NCI-H2171 treated with DMSO at 0.1 percent for 48 hours (cell line): ENCODE measurements at places on chromosomes 3 and 15.

DNA sequence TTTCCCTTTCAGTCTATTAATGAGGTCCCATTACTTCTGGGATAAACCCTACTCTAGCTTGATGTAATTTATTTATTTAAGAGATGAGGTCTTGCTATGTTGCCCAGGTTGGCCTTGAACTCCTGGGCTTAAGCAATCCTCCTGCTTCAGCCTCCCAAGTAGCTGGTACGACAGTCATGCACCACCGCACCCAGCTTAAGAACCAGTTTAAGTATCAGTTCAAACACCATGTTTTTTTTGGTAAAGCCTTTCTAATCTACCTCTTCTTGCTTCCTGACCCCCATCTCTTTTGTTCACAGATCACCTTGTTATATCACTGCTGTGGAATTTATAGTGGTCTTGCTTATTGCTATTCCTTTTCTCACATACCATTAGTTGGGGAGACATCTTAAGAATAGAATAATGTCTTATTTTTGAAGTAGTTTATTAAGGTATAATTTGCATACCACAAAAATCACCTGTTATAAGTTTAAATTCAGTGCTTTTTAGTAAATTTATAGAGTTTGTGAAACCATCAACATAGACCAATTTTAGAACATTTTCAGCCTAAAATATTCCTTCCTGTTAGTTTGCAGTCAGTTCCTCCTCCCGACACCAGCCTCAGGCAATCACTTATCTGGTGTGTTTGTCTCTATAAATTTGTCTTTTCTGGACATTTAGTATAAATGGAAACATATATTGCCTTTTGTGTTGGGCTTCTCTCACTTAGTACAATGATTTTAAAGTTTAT lies 257.9 kb downstream of the PDCD6IP start:
- DNase-seq, result no peak

DNA sequence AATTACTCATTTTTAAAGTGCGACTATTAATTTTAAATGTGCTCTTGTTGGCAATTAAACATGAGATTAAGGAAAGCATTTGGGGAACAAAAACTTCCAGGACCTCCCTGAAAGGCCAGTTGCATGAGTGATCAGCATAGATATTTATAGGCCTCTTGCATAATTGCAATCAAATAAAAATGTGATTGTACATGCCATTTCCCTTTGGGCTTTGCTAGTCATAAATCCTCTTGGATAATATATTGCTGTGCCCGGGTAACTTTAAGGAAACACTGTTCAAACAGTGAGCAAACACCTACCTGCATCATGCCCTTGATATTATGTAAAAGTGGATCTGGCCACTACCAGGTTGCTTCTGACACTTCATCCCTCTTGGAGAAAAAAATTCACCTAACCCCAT lies 239.1 kb downstream of the MCTP2 start:
- DNase-seq, result no peak

- DNase-seq, result no peak
Measured at GRCh38 chr3:69646287-69647067, 92.8 kb upstream of the MITF start.

- DNase-seq, result no peak
Measured at GRCh38 chr3:24037971-24038370, 92.9 kb downstream of the NR1D2 start.

GRCh38 chr3:32447865-32448400 lies 54.7 kb downstream of the CMTM6 start:
- DNase-seq, result no peak

DNA sequence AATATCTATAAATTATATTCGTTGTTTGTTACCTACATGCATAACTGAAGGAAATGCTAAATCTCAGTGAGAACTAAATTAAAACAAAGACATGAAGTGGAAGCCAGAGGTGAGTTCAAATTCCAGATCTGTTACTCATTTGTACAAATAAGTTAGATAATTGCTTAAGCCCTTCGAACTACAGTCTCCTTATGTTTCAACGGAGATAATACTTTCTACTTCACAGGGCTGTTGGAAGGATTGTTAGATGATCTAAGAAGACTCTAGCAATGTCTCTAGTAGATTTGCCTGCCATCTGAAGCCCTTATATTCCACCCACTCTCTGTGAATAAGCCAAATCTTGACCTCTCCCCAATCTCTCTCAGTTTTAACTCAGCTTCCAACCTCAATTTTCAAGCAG lies 125.8 kb downstream of the P2RY1 start:
- no peak for DNase-seq

DNA sequence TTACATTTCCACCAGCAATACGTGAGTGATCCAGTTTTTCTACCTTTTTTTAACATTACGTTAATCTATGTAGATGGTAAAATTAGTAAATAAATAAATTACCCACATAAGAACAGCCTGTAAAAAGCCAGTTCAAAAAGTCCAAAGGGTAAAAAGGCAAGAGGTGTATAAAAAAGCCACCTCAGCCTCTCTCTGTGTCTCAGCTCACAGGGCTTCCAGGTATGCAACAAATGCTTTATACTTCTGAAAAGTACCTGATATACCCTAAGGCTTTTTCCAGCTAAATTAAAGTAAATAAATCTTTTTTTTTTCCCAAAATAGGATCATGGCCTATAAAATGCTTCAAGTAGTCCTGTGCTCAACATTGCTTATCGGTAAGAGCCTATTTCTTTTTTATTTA lies at the start of gene C3orf85:
Gene C3orf85, plus strand, starts transcription at position 197 of the 400 bp plus-strand sequence. Its CDS starts 129 bp downstream, at position 326.
- DNase-seq, result no peak

- DNase-seq, result no peak
Measured at GRCh38 chr15:38882221-38882620, 317.6 kb upstream of the RASGRP1 start.

GRCh38 chr3:150130404-150131100 lies 159.9 kb upstream of the PFN2 start:
- DNase-seq, result no peak

- no peak for DNase-seq
Measured at GRCh38 chr3:145678401-145678800, 482.6 kb downstream of the PLOD2 start.

DNA sequence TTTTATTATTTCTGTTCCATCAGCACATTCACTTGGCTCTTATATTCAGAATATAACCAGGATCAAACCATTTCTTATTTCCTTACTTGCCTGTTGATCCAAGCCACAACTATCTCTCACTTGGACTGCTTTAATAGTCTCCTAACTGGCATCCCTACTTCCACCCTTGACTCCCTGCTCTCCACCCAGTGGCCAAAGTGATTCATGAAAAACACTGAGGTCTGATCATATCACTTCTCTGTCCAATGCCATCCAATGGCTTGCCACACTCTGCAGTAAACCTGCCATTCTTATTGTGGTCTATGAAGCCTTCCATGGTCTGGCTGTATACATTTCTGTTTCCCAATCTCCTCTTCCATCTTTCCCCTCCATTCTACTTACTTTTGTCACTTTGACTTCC lies 576.1 kb downstream of the PDCD6IP start:
- no peak for DNase-seq
